ENCODE measurements at places on chromosomes 12 and 14.

- no peak for DNase-seq
Observed at GRCh38 chr12:43586646-43587245, 34.7 kb upstream of the ADAMTS20 start.

GRCh38 chr14:99514552-99515300 is 33.5 kb downstream of the CCNK start:
- no peak for DNase-seq

DNA sequence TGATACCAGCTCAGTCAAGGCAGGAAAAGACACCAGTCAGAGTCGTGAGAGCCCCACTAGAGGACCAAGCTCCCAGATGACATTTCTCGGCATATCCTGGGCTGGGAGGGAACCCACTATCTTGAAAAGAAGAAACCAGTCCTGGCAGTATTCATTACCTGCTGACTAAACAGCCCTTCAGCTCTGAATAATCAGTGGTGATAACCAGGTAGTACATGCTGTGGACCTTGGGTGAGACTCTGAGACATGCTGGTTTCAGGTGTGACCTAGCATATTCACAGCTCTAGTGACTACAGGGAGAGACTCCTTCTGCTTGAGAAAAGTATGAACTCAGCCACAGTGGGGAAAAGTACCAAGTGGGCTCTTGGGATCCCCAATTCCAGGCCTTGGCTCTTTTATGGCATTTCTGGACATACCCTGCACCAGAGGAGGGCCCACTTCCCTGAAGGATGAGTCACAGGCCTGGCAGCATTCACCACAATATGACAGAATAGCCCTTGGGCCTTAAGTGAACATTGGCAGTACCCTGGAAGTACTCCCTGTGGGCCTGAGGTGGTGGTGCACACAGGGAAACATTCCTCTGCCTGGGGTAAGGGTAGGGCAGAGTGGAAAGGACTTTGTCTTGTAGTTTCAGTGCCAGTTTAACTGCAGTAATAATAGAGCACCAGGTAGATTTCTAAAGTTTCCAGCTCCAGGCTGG is 82.6 kb upstream of the SLC38A4 start:
- no peak for DNase-seq

GRCh38 chr12:122668268-122668667 is 34.9 kb downstream of the HCAR2 start:
- DNase-seq: no peak

- no peak for DNase-seq
Observed at GRCh38 chr12:120866108-120866507, 38.0 kb downstream of the SPPL3 start.

GRCh38 chr14:73460691-73461127 is 2.4 kb upstream of the NUMB start:
- peak; percentile 17 for DNase-seq

All from brain (organoid and tissue), 16 donors.